GM12864 (cell line): ENCODE measurements at places on chromosomes 5 and 9.
A peak's percentile ranks its signal among the peaks of the same experiment; 100 is the strongest.

DNA sequence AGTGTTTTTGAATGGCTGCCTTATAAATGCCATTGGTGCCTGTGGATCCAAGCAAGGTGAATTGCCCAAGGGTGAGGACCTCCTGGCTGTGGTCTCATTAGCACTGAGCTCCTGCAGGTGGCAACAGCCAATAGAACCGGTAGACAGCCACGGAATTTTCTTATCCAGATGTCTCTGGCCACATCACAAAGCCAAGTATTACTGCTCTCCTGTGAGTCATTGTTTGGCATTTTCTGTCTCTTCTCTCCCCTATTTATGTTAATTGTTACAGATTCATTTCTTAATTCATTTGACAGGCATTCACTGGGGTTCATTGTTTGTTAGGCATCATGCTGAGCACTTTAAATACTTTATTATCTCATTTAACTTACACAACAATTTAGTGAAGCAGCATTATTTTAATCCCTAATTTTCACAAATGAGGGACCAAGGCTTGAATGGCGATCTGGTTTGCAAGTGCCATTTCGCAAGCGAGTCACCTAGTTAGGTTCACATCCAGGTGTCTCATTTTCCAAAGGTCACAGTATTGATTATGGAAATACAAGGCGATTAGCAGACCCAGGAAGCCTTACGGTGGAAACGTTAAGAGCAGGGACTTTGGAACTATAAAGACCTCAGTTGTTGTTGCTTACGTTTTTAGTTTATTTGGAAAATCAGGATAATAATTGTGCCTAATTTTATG is 58.2 kb upstream of the DPYSL3 start:
- no peak for DNase-seq

DNA sequence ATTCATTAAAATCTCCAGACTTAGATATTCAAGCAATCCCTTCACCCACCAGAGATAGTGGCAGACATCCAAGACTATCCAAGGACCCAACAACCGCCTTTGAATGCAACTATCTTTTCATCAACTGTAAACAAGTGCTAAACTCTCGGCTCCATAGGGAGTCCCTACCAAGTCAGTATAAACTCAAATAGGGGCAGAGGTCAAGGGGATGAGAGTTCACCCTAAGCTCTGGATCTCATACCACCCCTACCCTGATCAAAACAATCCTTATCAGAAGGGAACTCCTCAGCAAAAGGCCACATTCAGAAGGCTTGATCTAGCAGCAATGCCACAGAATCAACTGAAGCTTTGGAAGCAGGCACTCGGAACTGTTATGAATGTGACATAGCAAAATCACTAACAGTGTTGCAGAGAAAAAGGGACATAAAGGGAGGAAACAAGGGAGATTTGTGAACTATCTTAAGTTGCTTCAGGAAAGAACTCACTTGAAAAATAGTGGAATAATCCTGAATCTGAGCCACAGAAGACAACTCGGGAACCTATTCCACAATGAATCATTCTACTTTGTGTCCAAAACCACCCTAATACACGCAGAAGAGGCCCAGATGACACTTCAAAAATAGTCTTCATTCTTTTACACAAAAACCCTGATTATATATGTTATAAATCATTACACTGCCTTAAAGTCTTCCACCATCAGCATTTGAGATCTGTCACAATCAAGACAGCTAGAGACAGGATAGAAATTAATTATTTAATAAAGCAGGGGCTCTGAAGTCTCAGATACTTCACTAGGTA is 49.8 kb downstream of the NR6A1 start:
- no peak for DNase-seq

- no peak for DNase-seq
These were observed 19.5 kb upstream of the GOLGA1 start for GRCh38 chr9:124960409-124960752.

DNA sequence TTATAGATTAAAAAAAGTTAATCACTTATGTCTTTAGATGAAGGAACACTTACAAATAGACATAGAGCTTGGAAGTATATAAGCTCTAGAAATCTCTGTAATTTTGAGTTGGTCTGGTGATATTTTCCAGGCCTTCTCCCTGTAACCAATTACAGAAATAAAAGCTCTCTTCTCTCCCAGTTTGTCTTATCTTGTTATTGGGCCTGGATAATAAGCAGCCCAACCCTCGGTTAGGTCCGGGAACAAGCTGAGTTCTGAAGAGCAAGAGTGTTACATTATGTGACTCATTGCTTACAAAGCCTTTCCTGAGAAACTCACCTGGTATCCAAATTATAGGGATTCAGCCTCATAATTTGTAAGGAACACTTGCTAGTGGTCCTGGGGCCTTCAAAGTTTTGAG is 1146.2 kb downstream of the CDH9 start:
- DNase-seq, result no peak

GRCh38 chr9:93134015-93134739 is at the start of gene NINJ1:
Gene NINJ1, minus strand, starts transcription at chr9:93134251. Its CDS starts 34 bp downstream, at chr9:93134217.
- DNase-seq, result peak; percentile 45

DNA sequence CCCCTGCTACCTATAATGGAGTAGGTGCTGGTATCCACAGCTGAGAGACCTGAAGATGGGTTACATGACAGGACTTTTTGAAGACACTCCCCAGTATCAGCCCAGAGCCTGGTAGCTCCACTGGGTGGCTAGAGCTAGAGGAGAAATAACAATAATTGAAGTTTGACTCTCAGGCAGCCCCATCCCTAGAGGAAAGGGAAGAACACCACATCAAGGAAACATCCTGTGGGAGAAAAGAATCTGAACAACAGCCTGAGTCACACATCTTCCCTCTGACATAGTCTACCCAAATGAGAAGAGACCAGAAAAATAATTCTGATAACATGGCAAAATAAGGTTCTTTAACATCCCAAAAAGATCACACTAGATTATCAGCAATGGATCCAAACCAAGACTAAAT is 432.1 kb downstream of the CDH18 start:
- no peak for DNase-seq

- peak; percentile 82 for DNase-seq
These were observed 15.0 kb downstream of the GLIPR2 start for GRCh38 chr9:36151316-36152210.

DNA sequence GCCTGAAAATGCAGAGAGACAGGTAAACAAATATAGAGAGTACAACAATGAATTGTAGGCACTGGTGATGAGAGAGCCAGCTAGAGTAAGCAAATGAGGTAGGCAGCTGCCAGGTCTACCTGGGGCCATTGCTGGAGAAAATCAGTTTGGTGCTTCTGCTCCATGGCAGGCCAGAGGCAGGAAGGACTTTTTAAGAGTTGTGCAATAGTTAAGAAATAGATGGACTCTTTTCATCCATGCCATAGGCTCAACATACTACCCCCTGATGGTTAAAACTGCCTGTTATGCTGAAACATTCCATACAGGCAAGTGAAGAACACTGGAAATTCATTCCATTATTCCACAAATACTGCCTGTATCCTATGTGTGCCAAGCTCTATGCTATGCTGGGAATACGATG is 86.5 kb upstream of the CCDC112 start:
- no peak for DNase-seq

DNA sequence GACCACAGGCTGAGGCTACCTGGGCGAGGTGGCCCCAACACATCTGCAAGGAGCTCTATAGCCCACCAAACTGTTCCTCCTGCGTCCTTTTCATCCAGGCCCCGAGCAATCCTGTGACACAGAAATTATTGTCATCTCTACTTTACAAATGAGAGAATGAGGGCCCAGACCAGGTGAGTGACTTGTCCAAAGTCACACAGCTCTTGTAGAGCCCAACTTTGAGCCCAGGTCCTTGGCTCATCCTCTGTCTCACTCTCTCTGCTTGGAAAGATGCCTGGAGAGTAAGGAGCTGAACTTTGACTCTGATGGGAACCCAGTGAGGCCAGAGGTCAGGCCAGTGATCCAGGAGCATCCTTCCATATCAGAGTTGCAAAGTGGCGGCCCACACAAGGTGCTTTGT is 39.6 kb downstream of the STC2 start:
- no peak for DNase-seq

- no peak for DNase-seq
These were observed 151.5 kb downstream of the TARS1 start for GRCh38 chr5:33592245-33592644.

DNA sequence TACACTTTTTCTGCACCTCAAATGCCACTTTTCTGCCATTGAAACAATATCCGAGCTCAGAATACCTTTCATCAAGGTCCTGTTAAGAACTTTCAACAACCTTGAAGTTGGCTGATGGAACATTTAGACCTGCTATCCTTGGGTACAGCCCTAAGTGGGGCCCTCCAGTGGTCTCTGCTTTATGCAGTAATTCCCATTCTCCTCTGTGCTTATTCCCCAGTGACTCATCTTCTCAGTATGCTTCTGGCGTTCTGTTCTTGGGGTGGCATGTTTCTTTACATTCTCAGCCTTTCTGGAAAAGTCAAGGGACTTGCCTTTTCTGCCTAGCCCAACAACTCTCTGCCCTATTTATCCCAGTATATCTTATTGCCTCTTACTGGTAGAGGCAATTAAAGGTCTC is 7.1 kb downstream of the ANP32B start:
- no peak for DNase-seq

DNA sequence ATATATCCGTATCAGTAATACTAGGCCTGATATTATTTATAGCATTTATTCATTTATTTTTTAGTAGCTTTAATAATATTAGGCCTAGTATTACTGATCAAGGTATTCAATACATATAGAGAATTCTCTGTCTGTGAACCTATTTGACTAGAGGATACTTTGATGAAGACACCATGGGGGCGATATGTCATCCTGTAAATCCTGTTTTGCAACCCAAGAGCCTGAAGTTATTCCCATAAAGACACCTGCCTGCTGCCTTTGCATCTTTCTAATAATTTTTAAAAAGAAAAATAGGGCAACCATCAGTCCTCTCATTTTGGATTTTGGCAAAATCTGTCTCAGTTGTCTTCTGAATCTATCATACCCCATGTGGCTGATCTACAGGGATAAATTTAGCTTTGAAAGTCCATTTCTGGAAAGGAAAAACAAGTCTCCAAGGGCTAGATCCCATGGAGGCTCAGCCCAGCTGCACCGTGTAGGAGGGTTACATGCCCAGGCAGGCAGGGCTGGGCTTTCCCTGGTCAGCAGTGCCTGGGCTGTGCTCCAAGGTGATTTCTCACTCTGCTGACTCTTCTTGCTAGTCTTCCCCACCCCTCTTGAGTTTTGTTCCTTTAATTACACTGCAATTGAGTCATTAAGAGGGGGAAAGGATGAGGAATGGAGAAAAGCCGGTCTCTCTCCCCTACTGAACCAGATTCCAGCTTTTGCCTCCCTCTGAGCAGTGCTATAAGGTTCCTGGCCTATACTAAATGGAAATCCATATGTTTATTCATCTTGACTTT is 169.0 kb downstream of the TRIM32 start:
- no peak for DNase-seq

DNA sequence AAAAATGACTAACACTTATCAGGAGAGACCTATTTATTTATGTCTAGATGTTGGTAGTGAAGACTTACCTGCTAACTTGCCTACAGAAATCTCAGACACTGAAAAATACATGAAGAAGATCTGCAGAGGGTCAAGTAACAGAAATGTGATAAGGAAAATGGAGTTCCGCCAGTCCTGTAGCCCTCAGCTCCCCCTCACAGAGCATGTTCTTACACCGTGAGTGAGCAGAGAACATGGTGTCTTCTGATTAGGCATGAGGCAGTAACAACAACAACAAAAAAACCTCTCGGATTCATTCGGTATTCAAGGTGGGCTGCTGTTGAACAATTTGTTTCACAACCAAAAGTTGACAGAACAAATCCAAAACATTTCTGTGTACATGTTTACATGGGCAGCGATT is 162.0 kb upstream of the SNX2 start:
- no peak for DNase-seq

DNA sequence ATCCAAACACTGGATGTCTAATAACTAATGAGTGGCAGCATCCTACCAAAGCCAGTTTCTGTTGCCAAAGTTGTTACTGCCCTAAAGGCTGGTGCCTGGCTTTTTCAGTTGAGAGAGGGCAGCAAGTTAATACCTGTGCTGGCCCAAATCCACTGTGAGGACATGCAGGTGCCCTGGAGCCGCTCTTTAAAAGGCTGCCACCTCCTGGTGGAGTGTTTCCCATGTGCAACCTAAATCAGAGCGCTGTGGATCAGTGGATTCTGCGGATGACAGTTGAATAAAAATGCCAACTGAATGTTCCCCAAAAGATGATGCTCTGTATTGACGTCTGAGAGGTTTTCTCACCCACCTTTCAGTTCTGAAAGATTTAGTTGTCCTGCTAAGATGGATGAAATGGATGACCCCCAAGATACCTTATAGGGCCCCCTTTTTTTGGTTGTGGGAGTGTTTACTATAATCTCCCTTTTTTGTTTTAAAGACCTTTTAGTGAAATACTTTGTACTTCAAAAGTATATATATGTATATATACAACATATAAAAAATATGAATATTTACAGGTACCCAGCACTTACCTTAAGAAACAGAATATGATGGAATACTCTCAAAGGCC is 146.4 kb downstream of the EGFLAM start:
- no peak for DNase-seq
